ENCODE measurements at places on chromosomes 7 and 10.

DNA sequence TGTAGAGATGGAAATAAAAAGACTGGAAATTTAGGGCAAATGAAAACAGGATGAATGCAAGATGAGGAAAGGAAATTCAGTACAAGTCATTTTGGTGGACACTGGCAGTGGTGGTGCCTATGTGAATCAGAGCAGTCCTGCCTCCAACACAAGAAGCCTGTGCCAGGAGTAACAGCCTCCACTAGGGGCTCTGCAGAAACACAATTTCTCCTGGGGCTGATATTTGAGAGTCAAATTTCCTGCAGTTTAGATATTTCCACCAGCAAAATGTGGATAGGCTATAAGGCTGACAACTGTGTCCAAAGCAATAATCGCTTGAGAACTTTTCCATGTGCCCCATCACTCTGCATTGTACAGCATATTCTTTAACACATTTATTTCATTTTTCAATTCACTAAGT lies 4.7 kb upstream of the PLXDC2 start:
- DNase-seq: peak; percentile 61

- DNase-seq: peak; percentile 4
These were observed 47.4 kb upstream of the R3HCC1L start for GRCh38 chr10:98086837-98087708.

DNA sequence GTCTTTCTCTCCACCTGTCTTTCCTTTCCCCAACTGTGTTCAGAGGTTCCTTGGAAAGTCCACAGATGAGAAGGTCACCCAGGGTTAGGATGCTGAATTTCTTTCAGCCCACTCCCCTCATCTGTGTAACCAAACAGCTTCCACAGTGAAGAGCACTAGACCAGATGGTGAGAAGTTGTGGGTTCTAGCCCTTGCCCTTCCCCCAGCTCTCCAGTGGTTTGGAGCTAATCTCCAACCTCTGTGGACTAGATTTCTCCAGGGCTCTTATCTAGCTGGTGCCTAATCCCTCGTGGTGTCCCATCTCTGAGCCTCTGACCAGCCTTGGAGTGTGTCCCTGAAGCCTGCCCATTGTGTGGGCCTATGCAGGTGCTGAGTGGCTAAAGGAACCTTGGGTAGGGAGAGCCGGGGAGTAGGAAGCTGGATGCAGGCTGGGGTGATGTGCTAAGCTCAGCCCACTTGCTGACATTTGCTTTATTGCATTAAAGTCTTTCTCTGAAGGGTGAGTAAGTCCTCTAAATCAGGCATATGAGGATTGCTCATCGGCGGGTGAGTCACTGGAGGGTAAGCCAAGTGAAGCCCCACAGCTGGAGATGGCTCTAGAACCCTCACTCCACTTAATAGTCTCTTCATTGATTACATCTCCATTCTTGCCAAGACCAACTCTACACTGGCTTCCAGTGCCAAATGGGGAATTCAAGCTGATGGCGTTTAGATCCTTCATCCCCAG lies 14.9 kb downstream of the DUSP5 start:
- DNase-seq: peak; percentile 93

GRCh38 chr10:110770243-110770642 lies 101.5 kb upstream of the PDCD4 start:
- no peak for DNase-seq

GRCh38 chr7:112779667-112780066 lies 10.5 kb downstream of the TMEM168 start:
- DNase-seq: no peak

GRCh38 chr7:22842383-22842941 lies 19.8 kb upstream of the TOMM7 start:
- DNase-seq: no peak

- no peak for DNase-seq
These were observed 94.9 kb downstream of the SVOPL start for GRCh38 chr7:138606236-138606635.

DNA sequence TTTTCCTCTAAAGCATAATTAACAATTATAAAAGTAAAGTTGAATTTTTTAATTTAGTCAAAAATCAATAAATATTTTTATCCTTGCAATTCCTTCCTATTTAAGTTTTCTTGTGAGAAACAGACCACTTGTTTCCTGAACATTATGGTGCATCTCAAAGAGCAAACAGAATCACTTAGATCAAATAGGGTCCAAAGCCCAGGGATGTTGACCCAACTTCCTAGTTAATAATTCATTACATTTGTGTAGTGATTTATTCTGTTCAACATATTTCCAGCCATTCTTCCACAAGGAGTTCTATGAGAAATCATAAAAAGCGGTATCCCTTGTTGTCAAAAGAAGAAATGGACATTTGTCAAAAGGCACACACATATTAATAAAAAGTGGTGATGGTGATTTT lies 315.6 kb downstream of the LRRTM3 start:
- DNase-seq: no peak

- peak; percentile 32 for DNase-seq
These were observed 123.6 kb downstream of the UBE2H start for GRCh38 chr7:129828989-129829736.
